ENCODE measurements at places on chromosomes 5 and 9. TPM values are rescaled to one million over a fixed set of nuclear protein-coding genes. Genes with fewer than 3 reads are reported as not detected.
A peak's percentile ranks its signal among the peaks of the same experiment; 100 is the strongest.

DNA sequence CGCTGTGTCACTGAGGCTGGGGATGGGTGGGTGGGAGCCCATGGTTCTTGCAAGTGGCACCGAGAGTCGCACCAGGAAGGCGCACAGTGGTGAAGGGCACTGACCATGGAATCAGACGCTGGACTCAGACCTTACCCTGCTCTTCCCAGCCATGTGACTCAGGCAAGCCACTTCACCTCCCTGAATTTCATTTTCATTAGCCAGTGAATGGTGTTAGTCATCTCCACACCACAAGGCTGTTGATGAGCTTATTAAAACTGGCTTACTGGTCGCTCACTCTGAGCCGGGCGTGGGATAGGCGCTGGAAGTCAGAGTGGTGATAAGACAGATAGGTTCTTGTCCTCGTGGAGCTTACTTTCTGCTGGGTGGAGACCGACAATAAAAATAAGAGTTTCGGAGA is 25.1 kb downstream of the FGF18 start:
- no peaks in the 10 kb centered on the region for H3K36me3 ChIP-seq
- no peak for DNase-seq
- no peak overlapping the region for H3K27ac ChIP-seq

The NDUFAF2 gene
- total RNA-seq = 18.3 TPM

The PRR7 gene
- 5.8 TPM for total RNA-seq

- no peak for DNase-seq
- H3K36me3 ChIP-seq = no peaks in the 10 kb centered on the region
Measured at GRCh38 chr9:28410411-28410810, 837.1 kb upstream of the C9orf72 start.

- peaks cover 44% of the 10 kb centered on the region for H3K36me3 ChIP-seq
- H3K27ac ChIP-seq = no peak overlapping the region
- DNase-seq = peak; percentile 43
- peak overlapping the region; percentile 88 for H3K4me3 ChIP-seq
- H3K4me1 ChIP-seq = peaks cover 45% of the 10 kb centered on the region
Measured at GRCh38 chr5:115838885-115839518, 2.4 kb downstream of the ATG12 start.

- no peak overlapping the region for H3K27ac ChIP-seq
- peaks cover 82% of the 10 kb centered on the region for H3K36me3 ChIP-seq
- no peaks in the 10 kb centered on the region for H3K27me3 ChIP-seq
- H3K4me1 ChIP-seq = no peaks in the 10 kb centered on the region
Measured at GRCh38 chr5:169814045-169814444, 166.2 kb downstream of the INSYN2B start.

- H3K4me1 ChIP-seq = no peaks in the 10 kb centered on the region
- H3K27me3 ChIP-seq = peaks cover 12% of the 10 kb centered on the region
- no peak overlapping the region for H3K27ac ChIP-seq
- H3K36me3 ChIP-seq = no peaks in the 10 kb centered on the region
- DNase-seq = no peak
Measured at GRCh38 chr9:127349483-127350113, 47.4 kb upstream of the SLC2A8 start.

GRCh38 chr5:176817369-176817840 is 7.0 kb downstream of the UNC5A start:
- H3K27ac ChIP-seq = no peak overlapping the region
- no peaks in the 10 kb centered on the region for H3K36me3 ChIP-seq

GRCh38 chr5:126589536-126590297 is 5.3 kb downstream of the ALDH7A1 start:
- no peak overlapping the region for H3K4me3 ChIP-seq
- peaks cover 6% of the 10 kb centered on the region for H3K4me1 ChIP-seq
- no peak overlapping the region for H3K27ac ChIP-seq
- peaks cover 20% of the 10 kb centered on the region for H3K27me3 ChIP-seq
- H3K36me3 ChIP-seq = no peaks in the 10 kb centered on the region
- no peak for DNase-seq

- peaks cover 14% of the 10 kb centered on the region for H3K27me3 ChIP-seq
- no peak overlapping the region for H3K4me3 ChIP-seq
- no peaks in the 10 kb centered on the region for H3K36me3 ChIP-seq
- H3K4me1 ChIP-seq = peaks cover 10% of the 10 kb centered on the region
- DNase-seq = no peak
- H3K27ac ChIP-seq = no peak overlapping the region
Measured at GRCh38 chr9:97563458-97564135, 62.1 kb downstream of the TMOD1 start.

The GABRB2 gene
- not detected for total RNA-seq

The NR6A1 gene
- 0.28 TPM for total RNA-seq

The C5orf58 gene
- not detected for total RNA-seq

- no peak for DNase-seq
- H3K4me3 ChIP-seq = no peak overlapping the region
- no peak overlapping the region for H3K27ac ChIP-seq
- H3K4me1 ChIP-seq = peaks cover 17% of the 10 kb centered on the region
- H3K36me3 ChIP-seq = peaks cover 6% of the 10 kb centered on the region
Measured at GRCh38 chr5:141919218-141920119, 4.2 kb upstream of the DELE1 start.

DNA sequence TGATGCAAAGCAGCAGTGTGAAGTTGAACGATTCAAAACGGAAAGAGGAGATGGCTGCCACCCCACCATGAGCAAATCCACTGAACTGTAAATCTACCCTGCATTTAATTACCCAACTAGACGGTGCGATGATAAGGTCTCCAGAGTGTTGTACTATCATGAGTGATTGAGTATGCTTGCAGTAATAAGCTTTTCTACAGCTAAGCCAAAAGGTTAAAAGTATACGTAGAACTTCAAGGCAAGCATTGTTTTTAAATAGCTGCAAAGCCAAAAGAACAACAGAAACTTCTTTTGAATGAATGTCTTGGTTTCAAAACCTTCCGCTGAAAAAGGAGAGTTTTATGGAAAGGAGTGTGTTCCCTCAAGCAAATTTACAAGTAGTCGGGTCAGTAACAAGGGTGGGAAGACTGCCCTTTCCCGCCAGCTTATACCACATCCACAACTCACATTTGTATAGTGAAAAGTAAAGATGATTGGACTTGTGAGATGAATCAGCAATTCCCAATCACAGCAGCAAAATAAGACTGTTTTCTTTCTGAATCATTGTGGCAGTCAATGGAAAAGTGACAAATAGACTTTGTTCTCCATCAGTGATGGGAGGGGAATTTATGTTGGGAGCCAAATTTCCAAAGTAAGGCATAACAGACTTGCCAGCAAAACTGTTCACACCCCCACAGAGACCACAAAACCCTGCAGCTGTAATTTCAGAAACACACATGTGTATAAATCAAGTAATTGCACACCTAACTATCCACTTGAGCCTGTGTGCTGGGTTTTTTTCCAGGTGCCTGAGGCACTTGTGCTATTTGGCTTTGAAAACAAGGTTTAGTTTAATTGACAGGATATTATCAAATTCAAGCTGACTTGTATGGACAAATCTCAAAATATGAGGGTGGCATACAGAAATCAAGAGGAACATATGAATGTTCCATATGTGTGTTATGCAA is 407.7 kb upstream of the GRAMD2B start:
- H3K36me3 ChIP-seq = no peaks in the 10 kb centered on the region
- no peaks in the 10 kb centered on the region for H3K27me3 ChIP-seq
- no peak for DNase-seq
- H3K27ac ChIP-seq = no peak overlapping the region
- H3K4me1 ChIP-seq = no peaks in the 10 kb centered on the region

- no peaks in the 10 kb centered on the region for H3K27me3 ChIP-seq
- peak overlapping the region; percentile 57 for H3K27ac ChIP-seq
- H3K4me3 ChIP-seq = no peak overlapping the region
- H3K36me3 ChIP-seq = peaks cover 53% of the 10 kb centered on the region
Measured at GRCh38 chr9:75112789-75113188, 24.5 kb downstream of the OSTF1 start.

DNA sequence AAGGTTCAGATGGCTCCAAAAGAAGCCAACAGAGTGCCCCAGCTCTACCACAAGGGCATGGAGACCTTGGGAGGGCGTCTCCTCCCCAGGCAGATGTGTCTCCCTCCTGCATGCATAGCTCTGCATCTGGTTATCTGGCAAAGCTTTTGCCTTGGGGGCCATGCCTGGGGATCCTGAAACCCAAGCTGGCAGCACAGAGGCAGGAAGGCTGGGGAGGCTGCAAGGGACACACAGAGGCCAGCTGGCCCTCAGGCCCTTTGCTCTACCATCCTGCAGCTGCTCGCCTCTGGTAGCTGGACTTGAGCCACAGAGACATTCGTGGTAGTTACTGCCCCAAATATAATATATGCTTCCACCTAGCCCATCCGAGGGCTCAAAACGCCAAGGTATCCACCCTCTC is 3.9 kb downstream of the SEPTIN8 start:
- peaks cover 4% of the 10 kb centered on the region for H3K27me3 ChIP-seq
- peaks cover 14% of the 10 kb centered on the region for H3K4me1 ChIP-seq
- no peak for DNase-seq
- no peak overlapping the region for H3K27ac ChIP-seq
- no peak overlapping the region for H3K4me3 ChIP-seq

The RNF183 gene
- total RNA-seq = 0.40 TPM

GRCh38 chr5:131475541-131475941 is 159.5 kb downstream of the RAPGEF6 start:
- DNase-seq = no peak
- no peak overlapping the region for H3K27ac ChIP-seq
- peaks cover 54% of the 10 kb centered on the region for H3K36me3 ChIP-seq
- peaks cover 12% of the 10 kb centered on the region for H3K4me1 ChIP-seq
- H3K4me3 ChIP-seq = no peak overlapping the region
- H3K27me3 ChIP-seq = no peaks in the 10 kb centered on the region

DNA sequence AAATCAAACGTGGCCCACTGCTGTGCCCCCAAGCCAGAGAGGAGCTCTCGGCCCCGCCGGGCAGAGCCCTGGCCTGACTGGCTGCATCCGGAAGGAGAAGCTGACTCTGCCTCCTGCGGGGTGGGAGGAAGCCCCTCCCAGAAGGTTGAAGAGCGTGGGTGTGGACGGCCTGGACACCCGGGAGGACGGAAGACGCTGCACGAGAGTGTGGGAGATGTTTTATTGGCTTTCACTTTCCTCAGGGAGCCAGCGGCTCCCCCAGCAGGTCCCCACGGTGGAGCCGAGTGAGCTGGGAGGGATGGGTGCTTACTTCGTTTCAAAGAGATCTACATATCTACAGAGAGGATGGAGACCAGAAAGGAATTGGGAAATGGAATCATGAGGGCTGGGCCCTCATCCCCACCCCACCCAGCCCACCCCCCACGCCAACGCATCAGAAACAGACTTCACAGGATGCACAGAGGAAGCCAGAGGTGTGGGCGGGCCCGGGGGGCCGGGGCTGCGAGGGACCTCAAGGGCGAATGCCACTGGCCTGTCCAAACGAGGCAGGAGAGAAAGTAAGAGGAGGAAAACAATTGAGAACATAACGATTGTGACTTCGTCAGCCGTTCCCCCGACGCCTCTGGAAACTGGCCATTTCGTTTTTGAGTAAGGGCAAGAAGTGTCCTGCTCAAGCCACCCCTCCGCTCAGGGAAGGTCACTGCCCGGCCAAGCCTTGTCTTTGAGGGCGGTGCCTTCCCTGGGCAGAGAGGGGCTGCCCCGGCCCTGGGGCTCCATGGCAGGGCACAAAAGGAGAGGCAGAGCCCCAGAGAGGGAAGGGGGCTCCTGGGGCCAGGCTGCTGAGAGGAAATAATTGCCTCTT is 32.1 kb downstream of the FAM163B start:
- no peak for DNase-seq
- no peak overlapping the region for H3K4me3 ChIP-seq
- no peak overlapping the region for H3K27ac ChIP-seq
- peaks cover 27% of the 10 kb centered on the region for H3K27me3 ChIP-seq

GRCh38 chr5:55896238-55896637 is 45.1 kb downstream of the IL31RA start:
- no peak overlapping the region for H3K4me3 ChIP-seq
- H3K27me3 ChIP-seq = peaks cover 8% of the 10 kb centered on the region
- H3K27ac ChIP-seq = no peak overlapping the region
- DNase-seq = no peak
- H3K4me1 ChIP-seq = peaks cover 28% of the 10 kb centered on the region
- H3K36me3 ChIP-seq = no peaks in the 10 kb centered on the region

DNA sequence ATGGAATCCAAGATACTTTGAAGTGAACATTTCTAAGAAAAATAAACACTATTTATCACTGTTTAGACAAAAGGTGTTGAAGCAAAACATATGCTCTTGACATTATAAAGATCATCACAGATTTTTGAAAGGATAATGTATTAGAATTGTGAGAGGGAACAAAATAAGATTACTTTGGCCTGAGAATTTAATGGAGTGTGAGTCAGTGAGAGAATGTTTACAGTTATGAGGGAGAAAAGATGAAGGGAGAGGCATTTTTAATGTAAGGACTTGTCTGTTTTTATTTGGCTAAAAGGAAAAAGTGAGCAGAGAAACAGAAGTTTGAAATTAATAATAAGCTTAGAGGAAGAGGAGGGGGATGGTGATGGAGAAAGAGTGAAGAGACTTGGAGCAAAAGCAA is 1010.1 kb downstream of the EFNA5 start:
- no peak overlapping the region for H3K27ac ChIP-seq
- no peak for DNase-seq
- H3K4me1 ChIP-seq = no peaks in the 10 kb centered on the region
- no peaks in the 10 kb centered on the region for H3K36me3 ChIP-seq
- H3K4me3 ChIP-seq = no peak overlapping the region

- H3K4me1 ChIP-seq = no peaks in the 10 kb centered on the region
- no peak overlapping the region for H3K27ac ChIP-seq
- no peak for DNase-seq
- H3K27me3 ChIP-seq = no peaks in the 10 kb centered on the region
Measured at GRCh38 chr5:101935086-101935485, 361.0 kb downstream of the SLCO4C1 start.

The PALM2AKAP2 gene
- total RNA-seq = not detected

The IRX4 gene
- total RNA-seq = not detected

The TNFSF8 gene
- total RNA-seq = 34.8 TPM

Data from activated CD4-positive, alpha-beta memory T cell treated with anti-CD3 and anti-CD28 coated beads, Interleukin-2, amount 10 ng/mL, durations not matched to agents 7 days and 5 days (primary cell).